ENCODE measurements at places on chromosomes 11 and 22. TPM values are rescaled to one million over a fixed set of nuclear protein-coding genes. Genes with fewer than 3 reads are reported as not detected.

The SHISA8 gene
- total RNA-seq: not detected

The DBX1 gene
- total RNA-seq: not detected

The HEPN1 gene
- total RNA-seq: not detected

The CCDC34 gene
- total RNA-seq: 4.7 TPM

The OR2AG1 gene
- not detected for total RNA-seq

The PLEKHA7 gene
- total RNA-seq: not detected

The RGL4 gene
- not detected for total RNA-seq

The H19 gene
- 0.50 TPM for total RNA-seq

The BSX gene
- not detected for total RNA-seq

The PATE4 gene
- total RNA-seq: not detected

The CHST1 gene
- total RNA-seq: 1.7 TPM

The C1QTNF5 gene
- total RNA-seq: 3.5 TPM

The C11orf16 gene
- not detected for total RNA-seq

The DRICH1 gene
- not detected for total RNA-seq

The BARX2 gene
- total RNA-seq: not detected

The RFPL1 gene
- total RNA-seq: not detected

The CSRP3 gene
- total RNA-seq: not detected

The OOSP4B gene
- not detected for total RNA-seq

The RIN1 gene
- total RNA-seq: 32.5 TPM

The PRDX5 gene
- 411 TPM for total RNA-seq

The LMO2 gene
- not detected for total RNA-seq

The SHANK2 gene
- 2.8 TPM for total RNA-seq

The GAS2L1 gene
- 12.6 TPM for total RNA-seq

The TECTA gene
- total RNA-seq: 0.87 TPM

The SGSM1 gene
- under 0.01 TPM for total RNA-seq

The SLC6A5 gene
- not detected for total RNA-seq

The GAL3ST3 gene
- not detected for total RNA-seq

The F2 gene
- not detected for total RNA-seq

The C11orf86 gene
- not detected for total RNA-seq

The HPS4 gene
- total RNA-seq: 42.5 TPM

The SEPTIN3 gene
- 0.37 TPM for total RNA-seq

The MAPK11 gene
- 7.4 TPM for total RNA-seq

The OR6A2 gene
- total RNA-seq: 0.37 TPM

The CNGA4 gene
- total RNA-seq: under 0.01 TPM

The RHOD gene
- total RNA-seq: 14.7 TPM

The MS4A4A gene
- not detected for total RNA-seq

The CYP2D6 gene
- 0.25 TPM for total RNA-seq

The APOBEC3B gene
- total RNA-seq: 2.4 TPM
